NCI-H146 (cell line): ENCODE measurements at places on chromosomes 1 and 21.

- DNase-seq = no peak
Observed at GRCh38 chr1:10877894-10878293, 81.4 kb upstream of the CASZ1 start.

DNA sequence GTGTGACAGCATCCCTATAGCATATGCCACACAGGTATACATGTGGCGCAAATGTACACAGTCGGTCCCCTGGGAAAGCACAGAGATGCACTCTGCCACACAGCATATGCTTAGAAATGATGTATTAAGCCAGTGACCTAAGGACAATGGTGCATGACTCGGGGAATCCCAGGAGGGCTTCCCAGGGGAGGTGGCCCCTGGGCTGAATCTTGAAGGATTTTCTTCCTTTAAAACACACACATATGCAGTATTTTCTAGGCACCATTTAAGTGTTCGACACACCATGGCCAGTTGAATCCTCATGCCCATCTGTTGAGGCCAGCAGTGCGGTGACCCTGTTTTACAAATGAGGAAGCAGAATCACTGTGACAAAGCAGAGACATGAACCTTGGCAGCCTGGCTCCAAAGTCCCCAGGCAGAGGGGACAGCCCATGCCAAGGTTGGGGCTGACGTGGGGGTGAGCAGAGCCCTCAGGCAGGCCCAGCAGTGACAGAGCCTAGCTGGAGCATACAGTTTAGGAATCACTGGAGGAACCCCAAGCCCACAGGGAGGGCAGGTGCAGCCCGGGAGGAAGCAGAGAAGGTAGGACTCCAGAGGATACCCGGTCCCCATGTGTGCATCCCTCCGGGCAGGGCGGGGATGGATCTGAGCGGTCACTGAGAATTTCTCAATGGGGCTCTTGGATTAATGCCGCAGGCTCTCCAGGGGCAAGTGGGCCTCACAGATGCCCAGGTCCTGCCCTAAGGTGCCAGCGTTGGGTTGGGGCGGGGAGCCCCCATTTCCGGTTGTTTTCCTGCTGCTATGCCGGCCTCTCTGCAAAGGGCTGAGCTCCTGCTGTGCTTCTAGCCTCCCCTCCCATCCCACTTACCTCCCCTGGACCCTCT, 28.4 kb downstream of the WNT3A start:
- DNase-seq = no peak

GRCh38 chr1:66300972-66301451, 232.9 kb upstream of the SGIP1 start:
- no peak for DNase-seq

DNA sequence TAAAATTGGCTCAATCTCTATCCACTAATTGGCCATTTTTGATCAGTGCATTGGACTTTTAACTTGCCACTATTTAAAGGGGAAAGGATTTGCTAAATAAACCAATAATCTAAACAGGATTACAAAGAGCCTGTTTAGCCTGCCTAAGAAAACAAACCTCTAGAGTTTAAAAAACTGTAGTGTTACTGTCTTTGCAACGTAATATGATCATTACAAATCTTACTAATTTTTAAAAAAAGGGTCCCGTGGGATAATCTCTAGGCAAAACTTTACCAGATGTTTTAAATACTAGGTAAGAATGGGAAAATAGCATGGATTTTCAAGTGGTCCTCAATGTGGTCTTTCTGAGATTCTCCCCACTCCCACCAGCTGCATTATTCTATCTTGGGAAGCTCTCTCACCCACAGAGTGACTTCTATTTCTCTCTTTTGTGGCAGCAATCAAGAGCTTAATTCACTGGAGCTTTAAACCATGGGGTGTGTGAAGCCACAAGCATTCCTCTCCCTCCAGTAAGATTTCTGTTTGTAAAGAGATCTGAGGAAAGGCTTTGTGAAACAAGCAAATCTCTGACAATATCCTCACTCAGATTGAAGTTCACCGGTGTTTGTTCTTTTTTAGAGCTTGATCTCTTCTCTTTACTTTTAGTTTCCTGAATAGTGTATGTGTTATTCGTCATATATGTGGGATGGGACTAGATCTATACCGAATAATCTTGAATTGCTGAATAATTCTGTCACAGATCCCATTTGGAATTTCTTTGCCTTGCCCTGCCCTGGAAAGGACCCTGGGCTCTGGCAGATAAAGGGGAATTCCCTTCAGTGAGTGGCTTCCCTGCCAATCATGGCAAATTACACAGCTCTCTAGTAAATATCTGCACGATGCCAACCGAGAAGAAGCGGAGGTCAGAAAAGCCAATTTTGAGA, 132.2 kb downstream of the TLR5 start:
- no peak for DNase-seq

DNA sequence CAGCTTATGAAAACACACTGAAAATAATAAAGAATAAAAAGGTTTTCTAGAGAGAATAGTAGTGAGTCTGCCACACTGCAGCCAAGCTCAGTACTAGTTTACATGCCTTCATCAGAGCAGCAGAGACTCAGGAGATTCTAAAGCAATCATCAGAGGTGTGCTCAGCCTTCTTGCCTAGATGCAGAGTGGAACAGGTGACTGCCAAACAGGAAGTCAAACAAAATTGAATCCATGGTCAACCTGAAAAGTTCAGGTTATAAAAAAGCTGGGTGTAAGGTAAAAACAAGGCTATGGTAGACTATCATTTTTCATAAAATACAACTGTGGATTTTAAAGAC, 165.3 kb upstream of the C1orf105 start:
- no peak for DNase-seq

- DNase-seq = no peak
Observed at GRCh38 chr1:167671727-167672511, 41.9 kb downstream of the RCSD1 start.

DNA sequence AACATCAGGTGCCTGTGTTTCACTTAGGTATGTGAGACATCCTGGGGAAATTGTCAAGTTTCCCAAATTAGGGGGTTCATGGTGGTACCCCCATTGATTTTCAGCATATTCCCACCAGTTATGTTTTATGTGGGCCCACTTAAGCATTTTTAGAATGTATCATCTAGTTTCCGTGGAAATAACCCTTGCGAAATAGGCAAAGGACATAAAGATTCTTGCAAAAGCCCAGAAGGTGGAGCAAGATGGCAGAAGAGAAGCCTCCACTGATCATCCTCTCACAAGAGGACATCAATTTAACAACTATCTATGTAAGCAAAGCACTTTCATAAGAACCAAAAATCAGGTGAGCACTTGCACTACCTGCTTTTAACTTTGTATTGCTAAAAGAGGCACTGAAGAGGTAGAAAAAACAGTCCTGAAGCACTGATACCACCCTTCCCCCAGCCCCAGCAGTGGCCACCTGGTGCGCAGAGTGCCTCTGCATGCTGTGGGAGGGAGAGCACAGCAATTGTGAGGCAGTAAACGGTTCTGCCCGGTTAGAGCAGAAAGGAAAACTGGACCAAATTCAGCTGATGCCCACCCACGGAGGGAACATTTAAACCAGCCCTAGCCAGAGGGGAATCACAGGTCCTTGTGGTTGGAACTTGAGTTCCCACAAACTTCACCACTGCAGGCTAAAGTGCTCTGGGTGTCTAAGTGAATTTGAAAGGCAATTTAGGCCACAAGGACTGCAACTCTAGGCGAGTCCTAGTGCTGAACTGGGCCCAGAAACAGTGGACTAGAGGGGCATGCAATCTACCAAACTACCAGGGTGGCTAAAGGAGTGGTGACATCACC, 23.2 kb downstream of the MCOLN2 start:
- no peak for DNase-seq

DNA sequence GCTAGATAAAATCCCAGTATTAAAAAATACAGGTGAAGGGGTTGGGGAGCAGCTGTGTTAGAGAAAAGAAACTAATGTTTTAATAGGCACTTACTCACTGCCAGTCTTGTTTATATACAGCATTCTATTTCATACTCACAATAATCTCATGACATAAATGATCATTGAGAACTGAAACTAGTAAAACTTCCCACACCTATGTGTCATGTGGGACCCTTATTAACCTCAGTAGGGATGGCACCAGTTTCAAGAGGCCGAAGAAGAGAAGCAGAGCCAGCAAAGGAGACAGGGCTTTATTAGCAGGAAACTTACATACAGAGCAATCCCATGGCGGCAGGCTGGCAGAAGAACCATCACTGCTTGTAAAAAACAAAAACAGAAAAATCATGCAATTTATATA, 48.8 kb upstream of the KCNH1 start:
- DNase-seq = no peak

GRCh38 chr1:8352886-8353785, 35.2 kb downstream of the SLC45A1 start:
- no peak for DNase-seq

GRCh38 chr21:16085421-16085820, 355.6 kb downstream of the USP25 start:
- DNase-seq = no peak

GRCh38 chr1:85992791-85993190, 163.8 kb downstream of the COL24A1 start:
- DNase-seq = no peak

DNA sequence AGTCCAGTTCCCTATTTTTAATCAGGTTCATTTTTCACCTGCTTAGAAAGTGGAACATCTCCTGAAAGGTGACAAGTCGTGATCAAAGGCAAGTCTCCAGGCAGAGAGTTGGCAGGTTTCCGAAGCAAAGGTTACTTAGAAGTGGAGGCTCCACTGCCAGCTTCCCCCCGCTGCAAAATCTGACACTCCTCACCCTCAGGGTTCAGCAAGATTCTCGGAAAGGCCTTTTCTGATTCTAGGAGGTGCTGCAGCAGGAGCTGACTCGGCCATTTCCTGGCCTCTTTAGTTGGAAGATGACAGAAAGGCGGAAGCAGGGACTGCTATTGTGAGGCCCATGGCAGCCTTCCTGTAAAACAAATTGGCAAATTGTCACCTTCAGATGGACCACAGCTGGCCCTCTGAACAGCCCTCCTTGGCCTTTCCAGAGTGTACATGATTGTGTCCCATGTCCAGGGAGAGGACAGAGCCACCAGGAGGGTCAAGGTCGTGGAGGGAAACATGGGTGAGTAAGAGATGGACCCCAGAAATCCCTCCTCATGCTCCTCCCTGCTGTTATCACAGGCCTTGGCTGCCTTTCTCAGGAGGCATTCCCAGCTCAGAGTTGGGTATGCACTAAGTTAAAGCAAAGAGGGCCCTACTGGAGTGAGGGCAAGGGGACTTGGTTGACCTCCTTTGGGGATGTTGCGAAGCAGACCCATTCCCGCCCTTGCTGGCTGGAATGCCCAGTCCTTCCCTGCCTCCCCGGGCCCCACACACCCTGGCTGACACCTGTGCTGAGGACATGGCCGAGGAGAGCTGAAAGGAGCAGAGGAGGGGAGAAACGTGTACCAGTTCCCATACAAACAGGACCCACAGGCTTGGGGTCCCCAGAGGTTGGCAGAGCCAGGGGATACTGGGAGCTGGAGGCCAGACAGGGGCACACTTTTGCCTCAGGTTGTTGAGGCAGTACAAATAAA, 115.5 kb upstream of the IRF2BP2 start:
- peak; percentile 45 for DNase-seq

- no peak for DNase-seq
Observed at GRCh38 chr1:195766709-195767108, 841.5 kb downstream of the KCNT2 start.

DNA sequence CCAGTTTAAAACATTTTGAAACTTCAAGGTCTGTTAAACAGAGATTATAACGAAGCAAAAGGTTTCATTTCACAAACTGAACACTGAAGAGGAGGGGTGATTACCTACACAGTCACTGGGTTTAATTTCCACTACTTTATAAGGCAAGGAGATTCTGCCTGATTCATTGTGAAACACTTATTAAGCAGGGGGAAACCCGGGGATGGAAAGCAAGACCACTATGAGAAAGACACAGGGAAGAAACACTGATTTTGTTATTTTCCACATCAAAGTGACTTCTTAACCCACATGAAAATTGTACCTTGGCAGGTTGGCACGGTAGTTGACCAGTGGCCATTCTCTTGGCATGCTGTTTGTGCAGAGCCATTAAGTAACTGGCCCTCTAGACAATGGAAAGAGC, 8.1 kb upstream of the F5 start:
- no peak for DNase-seq

DNA sequence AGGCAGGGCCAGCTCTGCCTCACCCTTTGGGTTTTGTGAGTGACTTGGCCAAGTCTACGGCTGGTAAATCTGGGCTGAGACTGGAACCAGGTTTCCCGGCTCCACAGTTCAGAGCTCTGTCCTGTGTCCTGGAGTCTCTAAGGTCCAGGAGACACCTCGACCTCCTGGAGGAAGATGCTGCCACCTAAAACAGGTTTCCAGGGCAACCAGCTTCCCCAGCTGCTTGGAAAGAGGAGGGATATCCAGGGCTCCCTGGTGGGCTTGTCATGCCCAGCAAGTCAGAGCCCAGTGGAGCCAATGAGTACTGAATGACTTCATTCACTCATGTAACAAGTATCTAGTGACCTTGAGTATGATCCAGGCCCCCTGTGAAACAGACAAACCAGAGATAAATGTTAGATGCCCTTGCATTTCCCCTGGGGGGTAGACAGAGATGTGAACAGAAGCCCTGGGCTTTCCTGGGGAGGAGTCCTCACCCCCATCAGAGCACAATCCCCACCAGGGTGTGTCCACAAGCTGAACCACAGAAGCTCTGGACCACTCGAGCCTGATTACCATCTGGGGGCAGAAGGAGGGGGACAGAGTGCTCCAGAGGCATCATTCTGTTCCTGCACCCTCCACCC, 181.2 kb upstream of the RAB4A start:
- DNase-seq = peak; percentile 7

- peak; percentile 32 for DNase-seq
Observed at GRCh38 chr1:29527314-29528004, 291.1 kb downstream of the PTPRU start.

DNA sequence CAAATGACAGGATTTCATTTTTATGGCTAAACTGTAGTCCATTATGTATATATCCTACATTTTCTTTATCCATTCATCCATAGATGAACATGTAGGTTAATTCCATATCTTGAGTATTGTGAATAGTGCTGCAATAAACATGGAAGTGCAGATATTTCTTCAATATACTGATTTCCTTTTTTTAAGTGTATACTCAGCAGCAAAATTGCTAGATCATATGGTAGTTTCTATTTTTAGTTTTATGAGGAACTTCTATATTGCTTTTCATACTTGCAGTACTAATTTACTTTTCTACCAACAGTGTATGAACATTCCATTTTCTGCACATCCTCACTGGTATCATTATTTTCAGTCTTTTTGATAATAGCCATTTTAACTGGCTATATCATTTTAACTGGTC, 30.1 kb downstream of the OR10J5 start:
- no peak for DNase-seq

GRCh38 chr1:92969517-92969916, 8.3 kb upstream of the DIPK1A start:
- no peak for DNase-seq

GRCh38 chr1:66996018-66996682, 57.8 kb downstream of the SLC35D1 start:
- peak; percentile 47 for DNase-seq
